ENCODE measurements at places on chromosomes 6 and 20. TPM values are rescaled to one million over a fixed set of nuclear protein-coding genes. Genes with fewer than 3 reads are reported as not detected.

DNA sequence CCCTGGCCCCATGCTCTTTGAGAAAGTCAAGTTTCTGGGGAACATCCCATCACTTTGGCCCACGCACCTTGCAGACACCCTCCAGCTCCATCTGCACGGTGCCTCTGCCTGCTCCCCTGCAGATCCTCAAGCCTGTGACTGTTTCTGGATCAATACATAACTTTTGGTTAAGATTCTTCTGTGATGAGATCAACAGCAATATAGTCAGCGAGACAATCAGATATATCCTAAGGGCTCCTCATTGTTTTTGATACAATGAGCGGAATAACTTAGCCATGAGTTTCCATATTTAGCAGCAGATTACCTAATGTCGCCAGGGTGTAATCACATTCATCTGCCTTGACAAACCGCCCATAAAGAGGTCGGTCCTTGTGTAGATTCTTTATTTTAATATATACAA is 109.3 kb upstream of the MTHFD1L start:
- DNase-seq: no peak

- DNase-seq: no peak
Observed at GRCh38 chr6:13072686-13073347, 255.5 kb downstream of the TBC1D7 start.

DNA sequence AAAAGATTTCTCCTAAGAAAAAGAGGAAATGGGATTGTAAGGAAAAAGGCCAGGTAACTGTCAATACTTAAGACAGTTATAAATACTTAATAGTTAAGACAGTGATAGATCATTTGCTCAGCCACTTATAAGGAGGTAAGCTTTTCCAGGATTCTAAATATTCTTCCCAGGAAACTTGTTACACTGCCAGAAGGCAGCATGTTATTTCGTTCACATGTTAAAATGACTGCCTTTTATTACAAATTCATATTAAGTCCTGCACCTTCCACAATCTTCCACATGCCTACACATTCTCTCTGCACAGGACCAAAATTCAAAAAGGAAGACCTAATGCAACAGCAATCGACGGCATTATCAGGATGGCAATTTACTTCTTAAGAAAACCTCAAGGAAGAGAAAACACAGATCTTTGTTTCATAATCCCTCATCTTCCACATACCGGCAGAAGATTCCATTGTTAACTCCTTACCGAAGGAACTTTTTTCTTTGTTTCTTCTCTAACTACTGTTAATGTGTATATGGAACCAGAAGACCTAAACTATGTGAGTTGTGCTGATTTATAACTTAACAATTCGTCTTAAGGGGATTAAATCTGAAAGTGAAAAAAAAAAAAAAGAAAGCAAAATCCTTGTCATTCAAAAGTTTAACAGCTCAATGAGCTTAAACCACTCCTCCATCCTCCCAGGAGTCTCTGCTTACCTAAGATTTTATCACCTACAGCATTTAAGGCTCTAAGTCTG is 799 bp downstream of the TAAR2 start:
- no peak for DNase-seq

DNA sequence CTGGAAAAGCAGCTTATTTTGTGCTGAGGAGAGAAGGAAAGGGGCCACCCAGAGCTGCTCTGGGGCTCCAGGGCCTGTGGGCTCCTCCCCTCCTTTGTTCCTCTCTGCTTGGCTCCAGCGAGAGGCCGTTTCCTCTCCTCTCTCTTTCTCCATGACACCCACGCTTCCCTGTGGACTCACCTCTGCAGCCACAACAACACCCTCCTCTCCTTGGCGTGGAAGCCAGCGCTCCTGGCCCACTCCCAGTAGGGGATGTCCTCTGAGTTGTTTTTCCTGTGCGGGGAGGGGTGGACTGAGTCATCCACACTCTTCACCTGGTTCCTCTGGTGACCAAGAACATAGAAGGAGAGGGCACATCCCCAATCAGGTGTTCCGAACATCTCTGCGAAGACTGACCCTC is 4.9 kb upstream of the CDSN start:
- peak; percentile 60 for DNase-seq

DNA sequence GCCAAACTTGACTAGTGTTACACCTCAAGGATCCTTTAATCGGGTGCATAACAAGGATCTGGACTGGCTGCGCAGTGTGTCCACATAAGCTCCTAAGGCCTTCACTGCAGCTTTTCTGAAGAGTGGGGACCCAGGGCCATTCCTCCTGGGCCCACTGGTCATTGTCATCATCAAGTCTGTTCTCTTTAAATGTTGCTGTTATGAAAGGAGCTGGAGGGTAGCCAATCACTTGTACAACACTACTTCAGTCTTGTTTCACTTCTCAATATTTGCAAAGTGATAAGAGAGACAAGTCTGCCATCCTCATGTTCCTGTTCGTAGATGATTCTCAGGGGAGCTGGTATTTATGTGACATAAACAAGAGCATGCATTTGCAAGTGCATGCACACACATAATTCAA is 149.8 kb downstream of the SYNDIG1 start:
- DNase-seq: no peak

Gene SOX12
- total RNA-seq: 4.7 TPM

Gene MCCD1
- not detected for total RNA-seq
